ENCODE measurements at places on chromosomes 1 and 21.

DNA sequence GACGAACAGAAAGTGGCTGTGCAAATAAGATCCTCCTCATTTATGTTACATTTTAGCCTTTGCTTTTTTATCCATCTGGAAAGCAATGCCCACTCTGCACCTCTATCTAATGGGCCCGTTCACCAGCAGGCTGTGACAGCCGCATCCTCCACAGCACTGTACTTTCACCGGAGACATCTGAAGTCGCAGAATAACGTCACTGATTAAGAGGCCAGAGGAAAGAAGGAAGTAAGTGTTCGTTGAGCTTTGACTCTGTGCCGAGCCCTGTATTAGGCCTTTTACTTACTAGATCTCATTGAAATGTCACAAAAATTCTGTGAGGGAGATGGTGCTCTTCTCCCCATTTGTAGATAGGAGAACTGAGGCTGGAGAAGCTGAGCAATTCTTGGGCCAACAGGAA, 62.3 kb downstream of the KAZN start:
- DNase-seq: no peak

DNA sequence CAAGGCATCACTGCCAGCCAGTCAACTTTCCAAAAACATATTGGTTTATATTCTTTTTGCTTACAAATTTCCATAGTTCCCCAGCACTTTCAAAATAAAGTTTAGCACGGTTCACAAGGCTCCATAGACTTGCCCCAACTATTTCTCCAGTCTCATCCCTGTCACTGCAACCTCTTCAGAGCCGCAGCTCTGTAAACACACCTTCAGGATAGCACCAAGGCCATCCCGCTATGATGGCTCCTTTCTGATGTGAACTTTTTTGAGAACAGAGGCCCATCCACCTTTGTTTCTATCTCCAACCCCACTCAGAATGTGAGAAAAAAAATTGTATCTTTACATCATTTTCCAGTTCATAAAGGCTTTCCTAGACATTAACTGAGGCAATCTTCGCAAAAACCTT, 26.3 kb downstream of the PGM1 start:
- no peak for DNase-seq

DNA sequence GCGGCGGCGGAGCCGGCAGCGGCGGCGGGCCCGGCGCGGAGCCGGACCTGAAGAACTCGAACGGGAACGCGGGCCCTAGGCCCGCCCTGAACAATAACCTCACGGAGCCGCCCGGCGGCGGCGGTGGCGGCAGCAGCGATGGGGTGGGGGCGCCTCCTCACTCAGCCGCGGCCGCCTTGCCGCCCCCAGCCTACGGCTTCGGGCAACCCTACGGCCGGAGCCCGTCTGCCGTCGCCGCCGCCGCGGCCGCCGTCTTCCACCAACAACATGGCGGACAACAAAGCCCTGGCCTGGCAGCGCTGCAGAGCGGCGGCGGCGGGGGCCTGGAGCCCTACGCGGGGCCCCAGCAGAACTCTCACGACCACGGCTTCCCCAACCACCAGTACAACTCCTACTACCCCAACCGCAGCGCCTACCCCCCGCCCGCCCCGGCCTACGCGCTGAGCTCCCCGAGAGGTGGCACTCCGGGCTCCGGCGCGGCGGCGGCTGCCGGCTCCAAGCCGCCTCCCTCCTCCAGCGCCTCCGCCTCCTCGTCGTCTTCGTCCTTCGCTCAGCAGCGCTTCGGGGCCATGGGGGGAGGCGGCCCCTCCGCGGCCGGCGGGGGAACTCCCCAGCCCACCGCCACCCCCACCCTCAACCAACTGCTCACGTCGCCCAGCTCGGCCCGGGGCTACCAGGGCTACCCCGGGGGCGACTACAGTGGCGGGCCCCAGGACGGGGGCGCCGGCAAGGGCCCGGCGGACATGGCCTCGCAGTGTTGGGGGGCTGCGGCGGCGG, 1.0 kb downstream of the ARID1A start:
- DNase-seq: no peak

- DNase-seq: no peak
Measured at GRCh38 chr1:89890085-89890752, 69.4 kb downstream of the LRRC8D start.

DNA sequence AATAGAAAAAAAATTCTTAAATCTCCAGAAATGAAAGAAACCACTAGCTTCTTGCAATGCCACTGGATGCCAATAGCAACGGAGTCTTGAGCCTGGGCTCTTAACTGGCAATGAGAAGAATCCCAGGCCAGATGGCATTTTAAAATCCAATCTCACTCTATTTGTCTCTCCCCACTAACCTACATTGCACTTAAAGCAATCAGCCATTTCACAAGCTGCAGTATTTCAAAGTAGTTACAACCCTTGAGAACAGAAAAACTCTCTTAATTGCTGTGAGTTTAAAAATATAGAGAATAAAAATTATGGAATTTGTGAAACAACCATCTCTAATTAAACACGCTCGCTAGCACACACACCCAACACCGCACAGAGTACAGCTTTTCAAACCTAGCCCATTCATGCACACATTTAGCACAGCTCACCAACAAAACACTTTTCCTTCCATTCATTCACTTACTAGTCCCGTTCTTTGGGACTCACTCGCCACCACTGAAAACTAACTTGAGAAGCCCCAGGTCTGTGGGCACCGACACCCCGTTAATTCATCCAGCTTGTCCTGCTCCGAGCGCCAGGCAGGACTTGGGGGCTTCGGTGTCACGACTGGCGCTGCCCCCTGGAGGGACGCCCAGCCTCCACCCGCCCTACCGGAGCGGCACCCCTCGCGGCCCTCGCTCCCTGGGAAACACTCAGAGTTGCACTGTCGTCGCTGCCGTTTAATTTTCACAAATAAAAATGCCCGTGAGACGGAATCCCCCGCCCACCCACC, 1.0 kb downstream of the DDAH1 start:
- peak; percentile 37 for DNase-seq
